ENCODE measurements at places on chromosomes 4 and X. TPM values are rescaled to one million over a fixed set of nuclear protein-coding genes. Genes with fewer than 3 reads are reported as not detected.

Gene SCOC
- total RNA-seq: 30.4 TPM

Gene FREM3
- total RNA-seq: not detected

Gene GAK
- 82.5 TPM for total RNA-seq

Gene TSPAN6
- 61.3 TPM for total RNA-seq

Gene RAB40A
- not detected for total RNA-seq

Gene ANXA3
- 21.6 TPM for total RNA-seq

Gene HSFX4
- total RNA-seq: not detected

Gene POU3F4
- 0.20 TPM for total RNA-seq

Gene PKD2
- total RNA-seq: 38.4 TPM

Gene MAGEE2
- total RNA-seq: not detected

Gene DRP2
- 0.04 TPM for total RNA-seq

Gene MMRN1
- not detected for total RNA-seq

Gene HSFX1
- total RNA-seq: 0.50 TPM

Gene DCAF8L2
- total RNA-seq: not detected

Gene SPOCK3
- total RNA-seq: 0.28 TPM

Gene PRSS12
- total RNA-seq: 5.4 TPM

Gene CPE
- total RNA-seq: 10.0 TPM

Gene WNK3
- 22.8 TPM for total RNA-seq

Gene CD99L2
- 7.3 TPM for total RNA-seq

Gene KCTD8
- 1.1 TPM for total RNA-seq

Gene GPR173
- total RNA-seq: 4.5 TPM

Gene CXCL11
- not detected for total RNA-seq

Gene ATP6AP1
- total RNA-seq: 45.6 TPM
